Stimulated activated CD4-positive, alpha-beta T cell treated with anti-CD3 and anti-CD28 coated beads, Interleukin-1b, Interleukin-23, amount 100 ng/mL, for 1 hour (primary cell): ENCODE measurements at places on chromosomes 11 and 22.

DNA sequence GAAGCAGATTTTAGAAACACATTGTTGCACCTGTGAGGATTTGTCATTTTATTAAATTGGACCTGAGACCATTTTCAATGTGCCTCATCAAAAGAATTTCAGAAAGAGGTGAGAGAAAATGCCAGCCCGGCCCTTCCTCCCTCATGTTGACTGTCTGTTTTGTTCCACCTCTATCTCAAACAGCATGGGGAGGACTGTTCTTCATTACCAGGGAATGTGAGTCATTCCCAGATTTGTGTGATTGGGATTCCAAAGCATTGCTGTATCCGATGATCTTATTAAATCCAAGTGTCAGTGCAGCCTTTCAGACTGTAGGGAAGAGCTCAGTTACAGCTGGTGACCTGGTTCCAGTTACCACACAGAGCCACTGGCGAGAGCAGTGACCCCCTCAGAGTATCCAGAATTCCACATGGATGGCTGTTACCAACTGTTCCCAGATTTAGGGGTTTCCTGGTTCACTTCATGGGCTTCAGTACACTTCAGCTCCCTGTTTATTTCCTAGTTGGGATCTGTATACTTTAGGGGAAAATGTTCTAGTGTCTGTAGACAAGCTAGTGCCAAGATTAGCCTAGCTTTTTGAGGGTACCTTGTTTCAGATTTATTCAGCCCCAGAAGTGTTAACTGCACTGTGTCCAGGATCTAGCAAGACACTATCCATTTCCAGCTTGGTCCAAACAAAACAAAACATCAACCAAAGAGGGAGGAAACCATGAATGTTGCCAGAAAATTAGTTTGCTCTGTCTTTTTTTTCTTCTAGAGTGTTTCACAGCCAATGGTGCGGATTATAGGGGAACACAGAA is 20.9 kb downstream of the KREMEN1 start:
- DNase-seq: no peak

DNA sequence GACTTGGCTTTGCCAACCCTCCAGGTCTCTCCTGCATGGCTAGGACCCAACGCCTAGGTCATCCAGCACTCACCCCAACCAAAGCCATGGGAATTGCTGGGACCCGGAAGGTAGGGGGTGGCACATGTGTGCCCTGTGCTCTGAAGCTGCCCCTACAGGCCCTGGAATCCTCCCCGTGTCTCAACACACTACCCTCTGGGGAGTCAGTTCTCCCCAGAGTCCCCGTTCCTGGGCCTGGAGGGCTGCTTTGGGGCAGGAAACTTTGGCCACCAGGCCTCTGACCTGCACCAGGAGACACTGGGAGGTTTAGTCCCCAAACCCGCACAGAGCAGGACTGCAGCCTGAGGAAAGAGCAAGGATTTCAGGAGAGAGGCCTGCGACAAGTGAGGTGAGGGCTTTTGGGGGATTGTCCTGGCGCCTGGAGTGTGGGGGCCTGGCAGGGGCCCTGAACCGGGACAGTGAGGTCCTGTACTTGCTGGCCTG is 495 bp upstream of the IFITM1 start:
- DNase-seq: no peak

- DNase-seq: no peak
Measured at GRCh38 chr11:13047884-13048283, 38.8 kb downstream of the RASSF10 start.

DNA sequence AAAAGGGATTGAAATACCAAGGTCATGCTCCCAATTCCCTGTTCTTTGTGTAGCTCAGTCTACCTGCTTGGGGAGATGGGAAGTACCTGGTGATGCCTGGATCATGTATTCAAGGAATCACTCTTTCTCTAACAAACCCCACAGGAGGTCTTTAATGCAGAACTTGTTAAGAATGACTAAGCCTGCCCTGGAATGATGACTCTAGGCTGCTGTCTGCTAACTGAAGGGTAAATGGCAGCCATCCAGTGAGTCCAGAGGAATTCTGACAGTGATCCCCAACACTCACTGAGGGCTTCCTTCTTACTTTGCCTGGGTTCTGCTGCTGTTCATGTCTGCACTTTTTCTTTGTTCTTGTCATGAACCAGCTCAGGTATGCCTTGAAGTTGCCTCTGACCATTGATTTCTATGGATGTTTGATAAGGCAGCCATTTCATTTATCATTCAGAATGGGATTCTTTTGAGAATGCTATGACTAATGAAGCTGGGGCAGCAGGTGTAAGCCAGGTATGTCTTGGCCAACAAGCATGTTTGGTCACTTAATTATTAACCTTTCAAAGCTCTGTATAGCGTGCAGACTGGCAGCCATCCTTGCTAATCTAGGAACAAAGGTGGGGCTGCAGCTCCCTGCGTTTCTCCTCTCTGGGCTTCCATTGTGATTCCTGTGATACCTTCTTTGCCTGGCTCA is 11.4 kb downstream of the PRSS23 start:
- DNase-seq: no peak

DNA sequence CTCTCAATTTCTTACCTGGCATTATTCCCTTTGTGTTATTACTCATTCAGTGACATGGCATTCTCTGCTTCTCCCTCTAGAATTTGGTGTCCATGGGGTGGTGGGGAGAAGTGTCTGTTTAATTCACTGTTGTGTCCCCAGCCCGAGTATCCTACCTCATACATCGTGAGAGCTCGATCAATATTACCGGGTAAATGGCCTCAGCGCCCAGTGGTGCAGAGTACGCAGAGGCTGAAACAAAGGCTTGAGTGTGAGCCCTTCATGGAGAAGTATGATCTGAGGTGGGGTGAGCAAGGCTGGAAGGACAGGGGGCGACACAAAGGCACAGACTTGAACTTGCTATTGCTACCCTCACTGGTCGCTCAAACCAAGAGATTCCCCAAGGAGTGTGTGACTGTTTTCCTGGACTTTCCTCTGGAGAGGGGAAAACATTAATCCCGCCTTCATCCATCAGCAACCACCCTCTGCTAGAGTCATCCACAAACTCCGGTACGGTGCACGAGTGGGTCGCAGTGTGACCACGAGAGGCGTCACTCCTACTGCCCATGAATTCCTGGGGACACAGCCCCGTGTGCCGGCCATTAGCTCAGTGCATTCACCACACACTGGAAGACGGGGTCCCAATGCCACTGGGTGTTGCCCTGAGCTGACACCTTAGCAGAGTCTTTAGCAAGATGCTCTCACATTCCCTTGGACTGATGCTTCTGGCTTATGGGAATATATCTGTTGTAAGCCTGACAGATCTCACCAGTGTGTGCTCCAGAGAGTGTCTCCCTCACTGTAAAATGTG is 35.0 kb upstream of the CCND1 start:
- no peak for DNase-seq

- no peak for DNase-seq
Measured at GRCh38 chr11:95911369-95911759, 12.5 kb downstream of the MTMR2 start.

GRCh38 chr11:113773092-113773415 is 438 bp downstream of the ZW10 start:
- no peak for DNase-seq

- no peak for DNase-seq
Measured at GRCh38 chr11:23797624-23798419, 699.0 kb upstream of the LUZP2 start.

DNA sequence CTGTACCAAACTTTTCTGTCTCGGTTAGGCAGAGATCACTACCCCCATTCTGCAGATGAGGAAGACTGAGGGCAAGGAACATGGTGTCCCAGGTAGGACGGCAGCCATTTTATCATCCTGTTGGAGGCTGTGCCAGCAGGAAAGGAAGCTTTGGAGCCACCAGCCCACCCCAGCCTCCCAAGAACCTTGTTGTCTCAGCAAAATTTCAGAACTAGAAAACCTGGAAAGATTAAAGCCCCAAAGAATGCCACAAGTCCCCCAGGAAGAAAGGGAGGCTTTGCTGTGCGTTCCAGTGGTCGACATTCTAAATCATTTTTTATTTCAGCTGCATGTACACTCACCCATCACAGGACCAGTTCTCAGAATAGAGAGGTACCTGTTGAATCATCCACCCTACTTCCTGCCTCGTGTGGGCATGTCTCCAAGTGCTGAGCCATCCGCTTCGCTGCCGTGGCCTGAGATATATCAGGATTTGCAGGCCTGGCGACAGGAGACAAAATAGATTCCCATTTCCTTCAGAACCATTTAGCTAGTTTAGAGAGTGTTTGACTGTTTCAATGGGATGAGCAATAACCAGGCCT is 13.0 kb upstream of the EIF3D start:
- no peak for DNase-seq

GRCh38 chr11:61978703-61979661 is 11.5 kb upstream of the FTH1 start:
- no peak for DNase-seq

- DNase-seq: no peak
Measured at GRCh38 chr22:40310081-40310767, 36.1 kb upstream of the ADSL start.

- DNase-seq: no peak
Measured at GRCh38 chr11:74925281-74925680, 23.6 kb downstream of the XRRA1 start.

- DNase-seq: no peak
Measured at GRCh38 chr22:16956290-16956689, 51.7 kb downstream of the GAB4 start.

GRCh38 chr11:78194490-78194889 is 5.8 kb downstream of the USP35 start:
- no peak for DNase-seq

DNA sequence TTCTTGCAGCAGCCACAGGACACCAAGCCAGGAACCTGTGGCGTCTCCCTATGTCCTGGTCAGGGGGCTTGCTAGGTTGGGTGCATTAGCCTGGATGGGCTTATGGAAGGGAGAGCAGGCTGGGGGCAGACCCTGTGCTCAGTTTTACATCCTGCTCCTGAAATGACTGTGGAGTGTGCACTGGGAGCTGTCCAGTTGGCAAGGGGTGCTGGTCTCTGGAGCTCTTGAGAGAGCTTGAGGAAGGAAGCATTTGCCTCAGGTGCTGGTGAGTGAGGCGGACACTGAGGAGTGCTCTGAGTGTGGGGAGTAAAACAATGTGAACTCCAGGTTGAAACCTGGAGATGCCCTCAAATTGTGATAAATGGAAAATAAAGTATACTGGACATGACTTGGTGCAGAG is 3.4 kb downstream of the SCGB1D4 start:
- no peak for DNase-seq

DNA sequence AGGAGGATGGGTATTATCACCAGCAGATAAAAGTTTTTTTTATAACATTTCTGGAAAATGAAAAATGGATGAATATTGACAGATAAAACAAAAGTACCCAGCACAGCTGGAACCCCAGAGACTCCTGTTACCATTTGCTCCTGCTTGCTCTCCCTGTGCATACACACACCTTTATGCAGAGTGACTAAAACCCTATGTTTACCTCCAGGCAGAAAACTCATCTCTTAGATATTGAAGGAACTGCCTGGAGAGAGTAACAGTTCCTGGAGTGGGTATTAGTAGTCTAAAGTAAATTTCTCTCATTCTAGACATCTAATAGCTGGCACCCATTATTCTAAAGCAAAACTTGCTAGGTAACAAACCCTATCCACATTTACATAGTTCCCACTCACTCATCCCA is 38.0 kb downstream of the CYP2R1 start:
- DNase-seq: no peak

GRCh38 chr11:58047818-58048217 is 17.1 kb downstream of the OR6Q1 start:
- no peak for DNase-seq

DNA sequence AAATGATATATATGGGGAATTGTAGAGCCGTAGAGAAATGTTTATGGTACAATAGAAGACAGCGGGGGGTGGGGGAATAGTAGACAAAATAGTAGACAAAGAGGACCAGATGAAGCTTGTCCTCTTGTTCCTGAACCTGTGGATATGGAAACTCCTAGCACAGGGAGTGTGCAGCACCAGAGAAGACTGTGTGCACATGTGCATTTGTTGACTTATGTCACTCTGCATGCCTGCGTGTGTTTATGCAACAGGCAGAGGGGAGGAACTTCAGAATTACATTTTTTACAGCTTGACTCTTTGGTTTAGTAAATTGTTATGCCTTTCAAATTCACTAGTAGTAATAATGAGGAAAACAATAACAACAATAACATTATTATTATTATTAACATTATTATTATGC is 36.0 kb downstream of the TENM4 start:
- DNase-seq: no peak

DNA sequence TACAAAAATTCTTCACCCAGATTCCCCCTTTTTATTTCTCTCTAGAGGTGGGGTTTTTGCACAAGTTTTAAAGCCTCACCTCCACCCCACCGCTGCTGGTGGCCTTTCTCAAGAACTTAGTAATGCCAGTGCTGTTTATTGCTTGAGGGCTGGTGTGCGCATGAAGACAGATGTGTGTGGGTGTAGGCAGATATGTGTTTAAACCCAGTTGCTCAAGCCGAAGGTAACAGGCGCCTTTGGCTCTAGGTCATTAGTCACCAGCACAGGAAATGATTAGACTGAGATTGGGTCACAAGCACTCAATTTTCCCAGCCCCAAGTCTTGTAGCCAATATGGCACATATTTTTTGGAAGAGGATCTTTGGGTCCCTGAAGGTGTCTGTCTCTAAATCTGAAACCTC is 2.7 kb upstream of the CLMP start:
- no peak for DNase-seq

- DNase-seq: no peak
Measured at GRCh38 chr11:122697636-122698167, 42.2 kb downstream of the UBASH3B start.

DNA sequence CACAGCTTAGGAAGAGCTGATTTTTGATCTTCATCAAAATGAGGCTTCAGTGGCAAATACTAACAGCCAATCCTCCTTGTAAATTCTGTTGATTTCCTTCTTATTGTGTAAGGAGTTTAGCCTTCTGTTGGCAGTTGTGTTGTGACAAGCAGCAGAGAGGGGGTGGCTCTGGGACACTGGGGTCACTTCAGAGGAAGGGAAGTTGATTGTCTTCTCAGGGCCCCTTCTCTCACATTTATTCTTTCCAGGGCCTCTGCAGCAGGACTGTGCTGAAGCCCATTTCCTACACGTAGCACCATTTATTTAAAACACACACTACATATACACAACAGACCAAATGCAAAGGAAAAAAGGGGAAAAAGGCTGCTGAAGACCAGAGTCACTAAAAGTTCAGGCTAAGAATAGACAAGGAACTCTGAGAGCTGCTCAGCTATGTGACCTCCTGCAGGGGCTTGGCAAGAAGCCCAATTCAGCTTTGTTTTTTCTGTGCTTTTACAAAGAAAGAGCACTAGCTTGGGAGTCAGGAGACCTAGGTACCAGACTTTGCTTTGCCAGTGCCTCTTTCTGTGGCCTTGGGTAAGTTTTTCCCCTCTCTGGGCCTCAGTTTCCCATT is 28.3 kb upstream of the UPB1 start:
- no peak for DNase-seq
